Effector CD4-positive, alpha-beta T cell (primary cell): ENCODE measurements at places on chromosomes 1 and 21.

DNA sequence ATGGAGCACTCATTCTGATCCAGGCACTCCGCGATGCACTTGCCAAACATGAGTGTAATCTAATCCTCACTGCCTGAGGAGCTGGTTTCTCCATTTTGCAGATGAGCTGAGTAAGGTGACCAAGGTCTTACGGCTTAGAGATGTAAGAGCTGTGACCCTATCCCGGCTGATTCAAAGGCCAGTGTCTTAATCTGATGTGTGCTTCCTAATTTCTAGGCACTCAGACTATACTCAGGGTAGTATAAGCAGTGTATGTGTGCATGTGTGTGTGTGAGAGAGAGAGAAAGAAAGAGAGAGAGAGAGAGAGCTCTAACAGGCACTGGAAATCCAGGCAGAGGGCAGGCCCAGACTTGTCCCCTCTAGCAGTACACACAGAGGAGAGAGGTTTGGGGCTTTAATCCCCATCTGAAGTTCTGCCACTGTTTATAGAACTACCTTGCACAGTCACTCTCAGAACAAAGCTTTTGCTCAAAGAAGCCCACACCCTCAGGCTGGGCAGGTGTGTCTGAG is 188.2 kb downstream of the ZBTB18 start:
- no peak for DNase-seq

GRCh38 chr1:148353461-148354283 is 129.4 kb downstream of the PPIAL4G start:
- no peak for DNase-seq

- peak; percentile 38 for DNase-seq
Observed at GRCh38 chr1:17437580-17438317, 1.7 kb downstream of the RCC2 start.

- DNase-seq = no peak
Observed at GRCh38 chr1:101257500-101258325, 20.9 kb downstream of the S1PR1 start.

DNA sequence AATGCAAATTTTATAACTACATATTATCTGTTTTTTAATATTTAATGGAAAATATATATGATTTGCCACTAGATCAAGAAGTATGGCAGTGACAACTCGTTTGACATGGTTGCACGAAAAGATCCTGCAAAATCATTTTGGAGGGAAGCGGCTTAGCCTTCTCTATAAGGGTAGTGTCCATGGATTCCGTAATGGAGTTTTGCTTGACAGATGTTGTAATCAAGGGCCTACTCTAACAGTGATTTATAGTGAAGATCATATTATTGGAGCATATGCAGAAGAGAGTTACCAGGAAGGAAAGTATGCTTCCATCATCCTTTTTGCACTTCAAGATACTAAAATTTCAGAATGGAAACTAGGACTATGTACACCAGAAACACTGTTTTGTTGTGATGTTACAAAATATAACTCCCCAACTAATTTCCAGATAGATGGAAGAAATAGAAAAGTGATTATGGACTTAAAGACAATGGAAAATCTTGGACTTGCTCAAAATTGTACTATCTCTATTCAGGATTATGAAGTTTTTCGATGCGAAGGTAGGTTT is 556 bp downstream of the IFI44 start:
- no peak for DNase-seq

DNA sequence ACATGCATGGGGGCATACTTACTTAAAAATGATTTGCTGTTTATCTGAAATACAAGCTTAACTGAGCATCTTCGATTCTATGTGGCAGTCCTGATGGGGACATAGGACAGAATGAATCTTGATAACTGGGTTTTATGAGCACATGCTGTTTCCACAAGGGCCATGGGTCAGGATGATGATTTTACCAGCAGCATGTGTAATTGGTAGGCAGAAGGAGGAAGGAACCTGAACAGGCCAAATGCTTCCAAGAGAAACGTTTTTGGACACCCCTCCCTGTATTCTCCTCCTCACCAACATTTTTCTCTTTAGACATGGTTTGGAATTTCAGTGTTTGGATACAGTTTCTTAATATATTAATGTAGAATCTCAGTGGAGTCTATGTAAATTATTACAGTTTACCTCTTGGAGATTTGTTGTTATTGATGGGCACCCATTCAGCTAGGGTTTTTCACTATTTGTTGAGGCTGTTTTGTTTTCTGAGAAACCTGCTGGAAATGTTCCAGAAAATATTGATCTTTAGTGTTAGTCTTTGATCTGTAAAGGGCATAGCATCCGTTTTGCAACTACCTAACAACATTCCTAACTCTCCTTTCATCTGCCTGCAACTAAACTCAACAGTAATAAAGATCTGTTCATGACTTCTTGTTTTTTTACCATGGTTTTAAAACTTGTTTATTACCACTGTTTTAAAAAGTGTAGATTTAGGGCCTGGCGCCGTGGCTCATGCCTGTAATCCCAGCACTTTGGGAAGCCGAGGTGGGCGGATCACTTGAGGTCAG is 42.0 kb downstream of the TBCE start:
- DNase-seq = no peak

DNA sequence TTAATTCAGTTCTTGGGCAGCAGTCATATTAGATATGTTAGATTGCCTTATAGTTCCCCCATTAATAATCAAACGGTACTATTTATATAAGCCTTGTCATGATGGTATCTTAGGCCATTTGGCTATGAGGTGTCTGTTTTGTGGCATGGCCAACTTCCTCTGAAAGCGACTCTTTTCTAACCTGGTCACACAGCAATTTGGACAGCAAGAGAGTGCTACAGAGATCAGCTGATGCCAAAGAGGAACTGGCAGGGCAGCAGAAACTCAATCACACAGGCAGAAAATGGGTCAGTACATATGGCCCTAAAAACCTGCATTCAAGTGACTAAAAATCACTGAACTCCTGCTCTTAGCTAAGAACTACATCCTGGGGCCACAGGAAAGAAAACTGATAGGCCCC is 13.4 kb upstream of the MUTYH start:
- DNase-seq = no peak

DNA sequence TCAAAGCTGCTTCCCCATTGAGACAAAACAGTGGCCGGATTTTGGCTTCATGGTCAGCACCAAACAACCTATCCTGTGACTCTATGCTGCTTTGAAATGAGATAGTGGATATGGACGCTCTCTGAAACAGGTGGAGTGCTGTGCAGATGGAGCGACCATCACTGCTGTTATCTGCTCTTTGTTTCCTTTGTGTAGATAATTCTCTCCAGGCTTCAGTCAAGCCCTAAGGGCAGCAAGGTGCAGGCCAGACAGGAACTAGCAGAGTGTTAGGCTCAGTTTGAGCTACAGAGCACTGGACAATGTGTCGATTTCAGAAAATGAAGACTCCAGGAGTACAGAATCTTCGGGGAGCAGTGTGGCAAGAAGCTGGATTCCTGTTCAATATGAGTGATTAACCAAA is 4.8 kb upstream of the IRF6 start:
- no peak for DNase-seq
